Stimulated activated CD4-positive, alpha-beta T cell treated with anti-CD3 and anti-CD28 coated beads, Interleukin-12 subunit alpha, Interleukin-12 subunit beta, amount 100 ng/mL, for 24 hours (primary cell): ENCODE measurements at places on chromosomes 6 and 20.
A peak's percentile ranks its signal among the peaks of the same experiment; 100 is the strongest.

GRCh38 chr6:3635482-3635881 is 116.0 kb downstream of the PXDC1 start:
- no peak for DNase-seq

DNA sequence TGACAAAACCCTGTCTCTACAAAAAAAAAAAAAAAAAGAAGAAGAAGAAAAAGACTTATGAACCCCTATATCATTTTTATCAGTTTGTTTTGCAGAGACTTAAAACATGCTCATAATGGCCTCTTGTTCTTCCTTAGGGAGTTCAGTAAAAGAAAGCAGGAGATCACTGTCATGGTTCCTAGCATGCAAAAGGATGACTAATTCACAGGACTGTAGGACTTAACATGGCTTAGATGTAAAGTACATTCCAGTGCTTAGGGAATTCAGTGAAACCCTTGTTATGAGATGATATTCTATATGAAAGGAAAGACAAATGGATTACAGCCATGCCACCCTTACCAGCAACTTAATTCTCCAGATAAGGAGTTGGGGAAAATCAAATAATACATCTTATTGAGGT is 29.5 kb downstream of the EEF1A1 start:
- DNase-seq = no peak

DNA sequence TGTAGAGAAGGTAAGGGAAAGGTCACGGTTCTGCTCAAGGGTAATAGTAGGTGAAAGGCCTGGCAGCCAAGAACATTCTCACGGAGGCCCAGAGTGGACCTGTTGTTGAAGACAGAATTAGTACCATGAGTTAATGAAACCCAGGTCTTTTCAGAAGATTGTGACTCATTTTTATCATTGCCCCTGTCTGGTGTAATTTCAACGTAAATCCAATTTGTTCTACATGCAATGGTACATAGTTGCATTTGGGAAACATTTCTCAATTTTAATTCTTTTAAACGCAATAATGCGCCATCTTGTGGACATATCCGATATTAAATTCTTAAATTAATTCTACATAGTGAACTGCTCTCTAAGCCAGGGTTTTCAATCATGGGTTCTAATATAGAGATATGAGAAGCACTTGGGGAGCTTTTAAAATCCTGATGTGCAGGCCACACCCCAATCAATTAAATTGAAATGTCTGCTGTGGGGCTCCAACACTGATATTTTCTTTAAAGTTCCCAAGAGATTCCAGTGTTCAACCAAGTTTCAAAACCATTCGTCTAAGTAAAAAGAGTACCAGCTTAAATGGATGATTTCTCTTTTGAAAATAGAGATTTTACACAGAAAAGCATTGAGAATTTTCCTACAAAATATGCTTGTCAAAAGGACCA is 257.4 kb downstream of the PLCB1 start:
- no peak for DNase-seq

DNA sequence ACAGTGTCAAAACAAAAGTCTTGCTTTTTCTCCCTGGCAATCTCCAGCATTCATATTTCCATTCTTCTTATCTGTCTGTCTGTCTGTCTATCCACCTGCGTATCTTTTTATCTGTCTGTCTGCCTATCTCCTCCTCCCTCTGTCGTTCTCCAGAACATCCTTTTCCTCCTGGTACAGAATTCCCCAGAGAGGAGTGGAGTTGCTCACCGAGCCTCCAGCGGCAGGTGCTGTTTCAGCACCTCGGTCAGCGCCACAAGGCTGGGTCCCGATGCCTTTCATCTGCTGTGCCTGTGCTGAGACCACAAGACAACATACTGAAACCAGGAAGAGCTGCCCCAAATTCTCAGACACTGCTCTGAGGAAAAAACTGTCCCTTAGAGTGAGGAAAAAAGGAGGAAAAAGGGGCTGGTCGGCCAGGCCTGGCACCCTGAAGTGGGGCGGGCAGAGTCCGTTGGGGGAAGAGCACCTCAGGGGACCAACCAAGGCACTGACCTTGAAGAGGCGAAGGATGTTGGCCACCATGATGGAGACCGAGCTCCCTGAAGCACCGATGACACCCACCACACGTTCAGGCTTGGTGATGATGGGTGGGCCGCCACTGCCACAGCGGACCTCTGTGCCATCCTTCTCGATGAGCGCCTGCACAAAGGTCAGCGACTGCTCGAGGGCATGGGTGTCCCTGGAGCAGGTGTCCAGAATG is 13.3 kb downstream of the GRM4 start:
- no peak for DNase-seq

DNA sequence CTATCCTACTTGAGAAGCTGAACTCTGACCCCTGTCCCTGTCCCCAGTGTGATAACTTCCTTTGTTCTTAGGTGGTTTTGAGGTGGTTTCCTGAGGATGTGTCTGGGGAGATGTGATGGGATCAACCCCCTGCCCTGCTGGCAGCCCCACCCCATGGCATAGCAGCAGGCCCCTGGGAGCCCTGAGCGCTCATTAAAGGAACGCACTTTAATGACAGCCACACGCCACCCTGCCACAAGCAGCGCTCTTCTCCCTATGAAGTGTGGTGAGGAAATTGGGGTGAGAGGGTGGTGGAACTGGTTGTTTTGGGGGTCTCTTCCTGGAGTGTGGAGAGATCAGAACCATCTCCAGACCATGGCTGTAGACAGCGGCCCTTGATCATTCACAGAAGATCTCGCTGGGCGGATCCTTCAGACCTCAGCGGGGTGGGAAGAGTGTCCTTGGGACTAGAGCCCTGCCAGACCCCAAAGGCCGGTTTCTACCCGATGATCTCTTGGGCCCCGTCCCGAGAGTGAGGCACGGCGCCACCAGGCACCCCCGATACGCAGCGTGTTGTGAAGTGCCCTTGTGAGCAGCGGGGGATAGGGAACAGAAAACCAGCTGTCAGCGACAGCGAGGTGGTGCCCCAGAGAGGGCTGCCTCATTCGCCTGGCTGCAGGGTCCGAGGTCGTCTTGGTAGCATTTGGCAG is 45.4 kb downstream of the SYNJ2 start:
- DNase-seq = no peak

- DNase-seq = no peak
Observed at GRCh38 chr20:14313341-14314020, 23.9 kb downstream of the FLRT3 start.

DNA sequence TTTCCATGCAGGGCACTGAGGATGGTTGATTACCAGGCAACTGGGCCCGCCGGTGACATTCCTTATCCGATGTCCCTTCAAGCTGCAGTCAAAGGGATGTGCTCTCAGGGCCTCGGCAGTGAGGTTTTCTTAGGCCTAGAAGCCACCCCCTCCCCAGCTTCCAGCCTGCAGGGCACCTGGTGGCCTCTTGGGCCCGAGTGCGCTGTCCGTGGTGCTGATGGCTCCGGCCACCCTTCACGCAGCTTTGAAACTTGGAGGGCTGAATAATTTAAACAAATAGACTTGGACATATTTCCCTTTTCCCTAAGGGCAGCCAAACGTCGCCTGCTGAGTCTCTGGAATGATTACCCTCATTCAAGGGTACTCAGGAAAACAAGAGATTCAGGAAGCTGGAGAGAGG is 8.9 kb upstream of the MLN start:
- peak; percentile 18 for DNase-seq

- no peak for DNase-seq
Observed at GRCh38 chr20:59939879-59940128, 301 bp downstream of the PPP1R3D start.

DNA sequence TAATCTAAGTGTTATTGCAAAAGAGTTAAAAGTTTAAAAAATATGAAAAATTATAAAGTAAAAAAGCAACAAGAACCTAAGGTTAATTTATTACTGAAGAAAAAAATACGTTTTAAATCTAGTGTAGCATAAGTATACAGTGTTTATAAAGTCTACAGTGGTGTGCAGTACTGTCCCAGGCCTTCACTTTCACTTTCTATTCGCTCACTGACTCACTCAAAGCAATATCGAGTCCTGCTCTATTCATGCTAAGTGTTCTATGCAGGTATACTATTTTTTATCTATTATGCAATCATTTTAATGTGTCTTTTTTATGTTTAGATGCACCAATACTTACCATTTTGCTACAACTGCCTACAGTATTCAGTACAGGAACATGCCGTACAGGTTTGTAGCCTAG is 113.0 kb downstream of the MANEA start:
- no peak for DNase-seq

- no peak for DNase-seq
Observed at GRCh38 chr20:62362991-62363919, 3.9 kb downstream of the LAMA5 start.

DNA sequence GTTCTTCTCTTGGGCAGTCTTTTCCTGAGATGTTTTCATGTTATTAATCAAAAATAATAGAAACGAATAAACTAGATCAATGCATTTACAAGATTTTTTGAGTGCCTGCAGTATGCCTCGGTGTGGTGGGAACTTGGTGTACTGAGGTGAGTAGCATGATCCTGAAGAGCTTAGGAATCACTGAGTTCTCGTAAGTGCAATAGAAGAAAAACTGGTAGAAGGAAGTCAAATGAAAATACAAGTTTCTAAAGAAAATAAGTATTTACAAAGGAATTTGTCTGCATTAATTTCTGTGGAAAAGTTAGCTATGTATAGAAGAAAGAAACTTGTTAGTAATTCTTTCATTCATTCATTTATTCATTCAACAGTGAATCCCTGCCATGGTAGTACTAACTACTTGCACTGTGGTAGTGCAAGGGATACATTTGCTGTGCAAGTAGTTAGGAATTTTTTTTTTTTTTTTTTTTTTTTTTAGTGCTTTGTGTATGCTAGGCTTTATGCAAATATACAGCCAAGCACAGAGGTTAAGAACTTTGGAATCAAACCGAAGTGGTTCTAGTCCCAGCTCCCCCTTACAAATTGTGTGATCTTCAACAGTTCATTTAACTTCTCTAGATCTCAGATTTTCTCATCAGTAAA is 13.9 kb downstream of the NT5E start:
- no peak for DNase-seq

GRCh38 chr20:44143936-44144335 is 43.1 kb downstream of the JPH2 start:
- no peak for DNase-seq

GRCh38 chr6:13672904-13673303 is 38.7 kb downstream of the RANBP9 start:
- no peak for DNase-seq
